Glutamatergic neuron (in vitro differentiated cells): ENCODE measurements at places on chromosomes 1 and 21.

DNA sequence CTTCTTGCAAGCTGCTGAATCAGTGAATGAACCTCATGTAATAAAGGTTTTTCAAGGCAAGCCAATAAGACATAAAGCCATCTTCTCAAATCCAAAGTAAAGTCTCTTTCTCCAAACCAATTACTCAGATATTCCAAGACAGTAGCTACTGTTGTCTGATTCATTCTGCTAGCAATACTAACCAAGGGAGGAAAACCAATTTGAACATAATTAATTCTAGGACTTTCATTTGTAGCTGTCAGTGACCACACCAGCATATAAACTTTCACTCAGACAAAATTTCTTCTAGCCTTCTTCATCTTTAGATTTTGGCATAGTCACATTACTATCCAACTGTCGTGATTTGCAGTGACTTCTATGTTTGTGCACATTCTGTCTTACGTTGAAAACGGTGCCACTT lies 10.5 kb upstream of the INTS3 start:
- no peak for DNase-seq

DNA sequence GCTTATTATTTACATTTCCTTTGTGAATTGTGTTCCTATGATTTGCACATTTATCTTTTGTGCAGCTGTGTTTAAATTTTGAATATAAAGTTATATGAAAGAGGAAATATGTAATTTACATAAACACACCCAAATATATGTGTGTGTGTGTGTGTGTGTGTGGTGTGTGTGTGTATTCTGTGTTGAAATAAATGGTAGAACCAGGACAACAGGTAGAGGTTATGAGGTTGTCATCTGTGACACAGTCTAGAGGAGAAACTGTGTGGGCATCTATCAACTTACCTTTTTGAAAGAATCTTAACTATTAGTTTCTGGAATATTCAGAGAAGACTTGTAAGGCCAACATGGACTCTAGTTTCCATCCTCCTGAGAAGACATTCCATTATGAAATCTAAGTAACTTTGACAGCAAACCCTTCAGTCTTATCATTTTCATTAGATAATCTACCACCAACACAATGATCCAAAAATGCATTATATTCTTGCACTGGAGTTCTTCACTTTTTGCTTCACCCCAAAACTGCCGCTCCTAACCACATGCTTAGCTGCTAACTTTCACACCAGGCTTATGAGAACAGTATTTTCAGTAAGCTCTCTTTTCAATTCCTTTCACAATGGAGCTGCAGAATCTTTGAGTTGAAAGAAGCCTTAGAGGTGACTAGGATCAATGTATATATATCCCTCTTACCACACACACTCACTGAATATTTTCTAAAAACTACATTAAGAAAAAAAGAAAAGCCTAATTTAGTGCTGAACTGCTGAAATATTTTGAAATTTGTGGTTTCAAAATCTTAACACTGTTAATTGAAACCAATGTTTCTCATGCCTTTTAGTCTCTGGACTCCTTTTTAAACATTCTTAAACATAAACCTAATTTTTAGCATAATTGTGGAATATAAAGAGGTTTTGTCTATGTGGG lies 21.8 kb downstream of the PTPRC start:
- no peak for DNase-seq

DNA sequence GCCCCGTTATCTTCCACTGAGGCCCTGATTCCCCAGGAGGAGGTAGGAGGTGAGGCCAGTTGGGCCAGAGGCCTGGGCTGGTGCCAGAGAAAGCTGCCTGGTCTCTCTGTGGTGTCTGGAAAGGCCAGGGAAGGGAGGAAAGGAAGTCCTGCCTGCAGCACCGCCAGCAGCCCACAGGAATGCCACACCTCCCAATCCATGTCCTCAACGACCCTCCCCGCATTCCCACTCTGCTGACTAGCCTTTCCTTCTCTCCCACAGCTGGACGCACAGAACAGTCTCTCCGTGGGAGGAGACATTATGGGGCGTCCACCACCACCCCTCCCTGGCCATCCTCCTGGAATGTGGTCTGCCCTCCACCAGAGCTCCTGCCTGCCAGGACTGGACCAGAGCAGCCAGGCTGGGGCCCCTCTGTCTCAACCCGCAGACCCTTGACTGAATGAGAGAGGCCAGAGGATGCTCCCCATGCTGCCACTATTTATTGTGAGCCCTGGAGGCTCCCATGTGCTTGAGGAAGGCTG lies 18.0 kb downstream of the CSF1 start:
- DNase-seq, result no peak

DNA sequence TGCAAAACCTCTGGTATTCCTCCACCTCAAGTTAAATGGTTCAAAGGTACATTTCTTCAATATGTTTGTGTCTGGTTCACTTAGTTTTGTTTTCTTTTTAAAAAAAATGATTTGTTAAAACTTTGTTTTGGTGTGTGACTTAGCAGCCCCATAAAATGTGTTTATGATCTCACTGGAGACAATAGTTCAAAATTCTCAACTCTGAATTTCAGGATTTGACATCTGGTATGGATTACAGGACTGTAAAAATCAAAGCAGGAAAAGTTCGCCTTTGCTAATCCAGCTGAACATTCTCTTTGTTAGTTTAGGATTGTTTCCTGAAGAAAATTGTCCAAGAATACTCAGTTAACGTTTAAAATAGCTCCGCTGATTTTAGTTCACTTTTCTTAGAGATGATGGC lies 231.7 kb downstream of the HMCN1 start:
- no peak for DNase-seq

DNA sequence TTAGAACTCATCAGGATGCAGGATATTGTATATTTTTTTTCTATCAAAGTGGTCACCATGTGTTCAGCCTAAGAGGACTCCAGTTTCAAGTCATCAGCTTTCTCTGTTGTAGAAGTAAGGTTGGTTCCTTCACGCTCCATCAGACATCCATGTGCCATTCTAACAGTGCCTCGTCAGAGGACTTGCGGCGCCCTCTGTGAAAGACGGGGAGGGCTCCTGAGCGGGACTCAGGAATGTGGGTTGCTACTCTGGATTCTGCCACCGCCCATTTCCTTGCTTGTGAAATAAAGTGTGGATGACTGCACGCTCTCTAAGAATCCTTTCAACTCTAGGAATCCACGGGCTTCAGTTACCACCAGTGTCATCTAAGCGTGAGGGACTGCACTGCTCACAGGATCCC lies 593.5 kb downstream of the KIF26B start:
- no peak for DNase-seq

GRCh38 chr1:1877865-1878436 lies 12.9 kb downstream of the GNB1 start:
- no peak for DNase-seq

- DNase-seq, result no peak
These were observed 543.5 kb downstream of the PTPRC start for GRCh38 chr1:199182186-199182843.

DNA sequence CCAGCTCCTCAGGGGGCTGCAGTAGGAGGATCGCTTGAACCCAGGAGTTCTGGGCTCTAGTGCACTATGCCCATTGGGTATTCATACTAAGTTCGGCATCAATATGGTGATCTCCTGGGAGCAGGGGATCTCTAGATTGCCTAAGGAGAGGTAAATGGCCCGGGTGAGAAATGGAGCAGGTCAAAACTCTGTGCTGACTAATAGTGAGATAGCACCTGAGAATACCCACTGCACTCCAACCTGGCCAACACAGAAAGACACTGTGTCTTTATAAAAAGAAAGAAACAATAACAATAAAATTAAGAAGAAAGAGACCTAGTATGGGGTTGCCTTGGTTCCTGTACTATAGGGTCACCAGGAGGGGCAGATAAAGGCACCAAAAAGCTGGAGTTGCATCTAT lies 13.7 kb upstream of the DUSP12 start:
- no peak for DNase-seq

GRCh38 chr1:19044975-19045831 lies 88.7 kb upstream of the IFFO2 start:
- no peak for DNase-seq

DNA sequence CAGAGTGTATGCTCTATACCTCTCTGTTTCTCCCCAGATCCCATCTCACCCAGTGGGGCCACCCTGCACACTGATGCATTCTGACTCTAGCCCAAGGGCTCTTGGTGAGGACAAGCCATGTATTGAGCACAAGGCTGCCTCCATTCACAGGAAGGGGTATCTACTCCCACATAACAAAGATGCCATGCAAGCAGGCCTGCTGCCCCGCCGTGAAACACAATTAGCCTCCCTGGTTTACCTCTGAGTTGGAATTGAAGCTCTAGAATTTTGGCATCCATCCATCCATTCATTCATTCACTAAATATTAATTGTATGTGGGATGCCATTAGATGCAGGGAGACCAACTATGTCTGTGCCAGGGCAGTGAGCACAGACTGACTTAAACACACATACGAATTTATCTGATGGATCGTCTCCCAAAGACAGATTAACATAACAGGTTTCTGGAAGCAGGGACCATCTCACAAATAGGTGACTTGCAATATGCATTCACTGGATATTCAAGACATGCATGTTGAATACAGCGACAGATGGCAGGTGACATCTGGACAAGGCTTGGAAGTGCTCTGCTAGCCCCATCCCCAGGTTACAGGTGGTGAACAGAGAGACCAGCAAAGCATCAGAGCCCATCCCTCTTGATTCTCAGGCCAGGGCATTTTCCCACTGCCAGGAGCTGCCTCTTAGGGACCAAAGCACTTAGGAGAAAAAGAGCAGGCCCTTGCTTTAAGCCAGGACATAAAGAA lies 34.3 kb downstream of the TRABD2B start:
- DNase-seq, result peak; percentile 27

DNA sequence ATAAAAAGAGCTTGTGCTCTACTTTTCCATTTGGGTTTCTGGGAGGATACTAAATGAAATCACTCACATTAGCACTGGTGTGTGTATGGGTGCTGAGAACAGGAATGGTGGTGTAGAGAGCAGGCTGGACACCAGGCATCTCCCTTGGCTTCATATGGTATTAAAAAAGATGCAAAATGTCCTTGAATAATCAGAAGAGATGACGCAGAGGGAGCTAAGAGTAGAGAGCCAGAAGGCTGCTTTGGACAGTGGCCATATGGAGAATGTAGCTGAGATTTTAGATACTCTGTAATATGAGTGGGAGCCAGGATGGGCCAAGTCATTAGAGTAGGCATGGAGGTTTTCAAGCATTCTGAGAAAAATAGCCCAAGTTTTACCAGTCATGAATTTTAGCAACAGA lies 112.3 kb upstream of the ZRANB2 start:
- no peak for DNase-seq

GRCh38 chr1:29481031-29481430 lies 244.7 kb downstream of the PTPRU start:
- no peak for DNase-seq

DNA sequence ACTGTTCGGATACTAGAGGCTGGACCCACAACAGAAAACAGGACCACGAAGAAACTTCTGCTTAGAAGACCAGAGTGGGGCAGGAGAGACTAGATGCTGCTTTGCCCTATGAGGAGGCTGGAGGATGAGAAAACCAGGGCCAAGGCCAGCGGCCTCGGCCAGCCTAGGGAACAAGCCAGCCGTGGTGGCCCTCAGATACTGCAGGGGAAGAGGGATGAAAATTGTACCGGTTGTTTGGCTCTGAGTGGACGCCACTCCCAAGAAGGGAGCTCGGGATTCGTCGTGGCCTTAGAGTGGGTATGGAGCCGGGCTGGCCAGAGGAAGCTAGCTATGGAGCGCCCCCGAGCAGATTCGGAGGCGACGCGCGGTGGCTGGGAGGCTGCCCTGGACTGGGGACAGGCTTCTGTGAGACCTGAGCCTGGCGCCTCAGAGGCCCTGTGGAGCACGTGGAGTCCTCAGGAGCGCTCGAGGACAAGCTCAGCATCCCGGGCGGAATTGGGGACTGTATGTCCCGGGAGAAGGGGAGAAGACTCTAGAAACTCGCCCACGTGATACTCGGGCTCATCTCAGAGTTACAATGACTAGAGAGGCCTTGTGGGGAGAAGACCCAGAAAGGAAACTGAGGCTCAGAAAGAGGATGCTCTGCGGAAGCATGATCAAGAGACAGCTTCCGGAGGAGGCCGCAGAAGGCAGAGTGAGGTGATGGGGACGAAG lies 2.8 kb downstream of the PRRX1 start:
- no peak for DNase-seq

DNA sequence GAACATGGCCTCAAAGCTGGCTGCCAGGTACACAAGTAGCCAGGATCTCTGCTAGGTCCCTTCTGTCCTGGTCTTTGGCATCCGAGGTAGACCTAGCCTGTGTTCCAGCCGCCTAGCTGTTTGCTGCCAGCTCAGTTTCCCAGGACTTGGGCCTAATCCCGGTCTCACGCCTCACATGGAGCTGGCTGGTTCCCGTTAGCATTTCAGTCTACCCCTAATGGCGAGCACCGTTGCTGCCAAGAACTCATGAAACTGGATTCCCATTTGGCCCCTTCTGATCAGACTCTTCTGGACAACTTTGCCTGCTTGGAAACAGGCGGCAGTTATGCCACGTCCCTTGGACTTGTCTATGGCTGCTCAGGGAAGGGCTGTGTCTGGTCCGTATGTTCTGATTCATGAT lies 26.2 kb upstream of the HHAT start:
- no peak for DNase-seq
